ENCODE measurements at places on chromosomes 3 and 15.

DNA sequence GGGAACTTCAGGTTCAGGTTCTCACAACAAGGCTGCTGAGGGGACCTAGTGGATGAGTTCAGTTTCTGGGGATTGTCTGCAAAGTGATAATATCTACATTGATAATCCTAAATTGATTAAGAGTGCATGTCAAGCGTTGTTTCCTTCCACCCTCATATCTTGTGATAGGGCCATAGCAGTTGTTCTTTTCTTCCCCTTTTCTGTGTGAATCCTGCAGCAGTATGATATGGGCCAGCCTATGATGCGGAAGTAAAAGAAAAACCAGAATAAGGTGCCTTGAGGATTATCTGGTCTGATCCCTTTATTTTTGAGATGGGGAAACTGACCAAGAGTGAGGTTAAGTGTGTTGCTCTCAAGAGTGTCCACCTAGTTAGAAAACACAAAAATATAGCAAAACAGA lies 86.2 kb downstream of the MITF start:
- DNase-seq = no peak

GRCh38 chr15:69758810-69759790 lies 306.5 kb downstream of the RPLP1 start:
- DNase-seq = peak; percentile 89

DNA sequence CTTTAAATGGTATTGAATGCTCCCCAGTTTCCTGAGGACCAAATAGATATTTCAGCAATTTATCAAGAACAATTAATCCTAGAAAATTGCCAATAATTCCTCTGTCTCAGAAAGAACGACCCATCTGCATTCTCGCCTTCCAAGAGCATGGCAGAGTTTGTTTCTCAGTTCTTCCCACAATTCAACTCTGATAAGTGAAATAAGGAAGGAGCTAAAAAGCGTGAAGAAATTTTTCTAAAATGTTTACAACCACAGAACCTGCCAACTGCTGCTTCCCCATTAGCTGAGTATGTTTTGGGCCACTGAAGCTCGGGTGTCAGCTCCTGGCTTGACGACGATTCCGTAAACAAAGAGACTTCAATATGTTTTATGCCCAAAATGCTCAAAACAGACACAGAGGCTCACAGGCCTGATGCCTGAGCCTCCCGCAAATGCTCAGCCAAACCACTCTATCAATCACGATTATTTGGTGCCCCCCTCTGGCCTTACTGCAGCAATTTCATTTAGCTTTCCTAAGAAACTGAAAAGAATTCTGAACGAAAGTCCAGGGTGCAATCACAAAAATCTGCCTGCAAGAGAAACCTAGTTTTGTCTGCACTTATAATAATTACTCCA lies 259.2 kb upstream of the CCDC54 start:
- no peak for DNase-seq

DNA sequence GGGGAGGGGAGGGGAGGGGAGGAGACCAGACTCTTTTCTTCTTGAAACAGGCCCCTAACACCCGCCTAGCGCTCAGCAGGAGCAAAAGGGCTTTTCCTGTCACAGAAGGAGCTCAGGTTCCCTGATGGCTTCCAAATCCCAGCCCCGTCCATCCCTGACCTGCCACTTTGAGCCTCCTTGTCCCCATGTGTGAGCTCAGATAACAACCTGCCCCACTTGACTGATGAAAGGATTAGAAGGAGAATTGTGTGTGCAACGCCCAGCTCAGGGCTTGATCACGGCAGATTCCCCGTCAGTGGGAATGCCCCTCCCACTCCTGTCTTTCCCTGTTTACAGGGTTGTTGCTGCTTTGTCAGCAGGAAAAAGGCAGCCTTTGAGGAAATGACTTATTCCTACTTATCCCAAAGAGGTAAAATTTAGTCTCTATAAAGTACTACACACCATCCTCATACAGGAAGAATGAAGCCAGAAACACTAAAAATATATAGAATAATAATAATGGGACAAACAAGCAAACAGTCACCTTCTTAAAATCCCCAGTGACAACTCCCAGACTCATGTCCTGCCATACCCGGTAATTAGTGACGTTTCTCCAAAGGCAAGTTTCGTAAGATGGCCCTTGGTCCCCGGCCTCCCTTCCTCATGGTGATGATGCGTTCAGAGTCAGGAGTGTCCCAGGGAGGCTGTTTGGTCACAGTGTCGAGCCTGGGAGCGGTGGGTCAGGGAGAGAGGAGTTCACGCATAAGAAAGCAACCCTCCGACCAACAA lies 6.1 kb upstream of the LRRC15 start:
- DNase-seq = no peak

GRCh38 chr3:121988146-121988545 lies 33.9 kb downstream of the ILDR1 start:
- DNase-seq = no peak

GRCh38 chr3:30505866-30506520 lies 100.4 kb upstream of the TGFBR2 start:
- DNase-seq = no peak

- DNase-seq = no peak
Observed at GRCh38 chr3:148036331-148036876, 627.2 kb downstream of the ZIC1 start.

- no peak for DNase-seq
Observed at GRCh38 chr15:39199076-39199475, 381.8 kb upstream of the THBS1 start.

DNA sequence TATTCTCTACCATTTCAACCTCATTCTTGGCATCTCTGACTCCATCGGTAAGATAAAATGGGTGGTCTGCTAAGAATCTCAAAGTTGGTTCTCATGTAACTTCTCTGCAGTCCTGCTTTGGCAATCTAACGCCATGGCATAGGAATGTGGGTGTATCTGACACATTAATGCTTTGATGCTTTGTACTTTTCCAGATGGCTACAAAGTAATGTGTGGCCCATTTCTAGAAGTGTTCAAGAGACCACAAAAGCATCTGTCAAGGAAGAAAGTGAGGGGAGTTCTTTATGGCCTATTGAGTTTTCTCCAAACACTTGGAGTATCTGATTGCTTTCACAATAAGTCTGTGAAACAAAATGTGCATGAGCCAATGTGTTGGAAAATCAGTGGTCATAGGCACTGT lies 339.9 kb upstream of the TGFBR2 start:
- no peak for DNase-seq

- DNase-seq = no peak
Observed at GRCh38 chr3:135982922-135983581, 17.5 kb downstream of the PPP2R3A start.

GRCh38 chr3:14177580-14178246 lies 688 bp downstream of the XPC start:
- no peak for DNase-seq

GRCh38 chr3:191158247-191158646 lies 40.8 kb upstream of the OSTN start:
- no peak for DNase-seq

- DNase-seq = no peak
Observed at GRCh38 chr3:41794748-41795589, 166.9 kb downstream of the ULK4 start.

DNA sequence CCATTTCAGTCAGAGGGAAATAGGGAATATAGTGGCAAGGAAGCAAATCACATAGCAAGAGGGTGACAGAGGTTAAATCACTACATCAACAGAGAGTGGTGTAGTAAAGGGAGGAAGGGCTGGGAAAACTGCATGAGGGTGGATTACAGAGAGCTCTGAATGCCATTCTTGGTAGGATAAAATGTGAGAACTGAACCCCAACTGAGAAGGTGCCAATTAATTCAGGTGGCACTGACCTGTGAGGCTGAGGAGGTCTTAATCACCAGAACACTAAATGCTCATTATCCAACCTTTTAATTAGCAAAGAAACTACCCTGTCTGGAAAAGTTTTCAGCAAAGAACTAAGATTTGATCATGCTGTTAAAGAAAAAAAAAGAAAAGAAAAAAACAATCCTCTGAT lies 202.7 kb downstream of the LRRN1 start:
- DNase-seq = no peak

- DNase-seq = no peak
Observed at GRCh38 chr15:73078722-73079121, 26.5 kb downstream of the NEO1 start.

DNA sequence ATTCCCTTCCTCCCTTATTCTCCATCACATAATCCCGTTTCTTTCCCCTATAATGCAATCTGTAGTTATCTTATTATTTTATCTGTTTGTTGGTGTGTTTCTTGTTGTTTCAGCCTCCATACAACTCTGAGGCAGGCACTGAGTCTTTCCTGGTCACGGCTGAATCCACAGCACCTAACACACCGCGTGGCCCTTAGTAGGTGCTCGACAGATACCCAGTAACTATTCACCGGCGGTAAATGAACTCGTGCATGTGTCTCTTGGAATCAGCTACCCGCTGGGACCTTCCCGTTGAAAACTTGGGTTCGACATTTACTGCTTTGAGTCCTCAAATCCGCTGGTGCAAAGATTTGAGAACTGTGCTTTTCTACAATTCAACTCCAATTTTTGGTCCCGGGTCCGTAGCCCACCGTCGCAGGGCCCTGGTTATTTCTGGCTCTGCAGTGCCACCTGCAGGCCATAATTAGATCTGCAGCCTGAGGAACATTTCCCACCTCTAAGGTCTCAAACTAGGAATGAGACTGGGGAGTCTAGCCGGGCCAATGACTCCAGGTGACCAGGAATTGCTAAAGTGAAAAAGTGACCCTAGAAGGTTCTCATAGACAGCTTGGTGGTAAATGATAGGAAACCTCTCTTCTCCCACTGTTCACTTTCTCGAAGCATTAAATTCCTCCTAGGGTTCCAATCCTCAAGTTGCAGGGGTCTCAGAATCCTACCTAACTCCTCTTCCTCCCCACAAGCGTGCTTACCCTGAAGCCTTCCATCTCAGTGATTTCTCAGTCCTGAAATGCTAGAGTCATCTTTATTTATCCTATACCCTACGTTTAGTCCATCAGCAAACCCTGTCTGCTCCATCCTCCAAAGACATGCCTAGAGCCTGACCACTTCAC lies 40.0 kb upstream of the TRH start:
- peak; percentile 37 for DNase-seq

GRCh38 chr15:66863390-66864085 lies 161.5 kb downstream of the SMAD6 start:
- DNase-seq = no peak

DNA sequence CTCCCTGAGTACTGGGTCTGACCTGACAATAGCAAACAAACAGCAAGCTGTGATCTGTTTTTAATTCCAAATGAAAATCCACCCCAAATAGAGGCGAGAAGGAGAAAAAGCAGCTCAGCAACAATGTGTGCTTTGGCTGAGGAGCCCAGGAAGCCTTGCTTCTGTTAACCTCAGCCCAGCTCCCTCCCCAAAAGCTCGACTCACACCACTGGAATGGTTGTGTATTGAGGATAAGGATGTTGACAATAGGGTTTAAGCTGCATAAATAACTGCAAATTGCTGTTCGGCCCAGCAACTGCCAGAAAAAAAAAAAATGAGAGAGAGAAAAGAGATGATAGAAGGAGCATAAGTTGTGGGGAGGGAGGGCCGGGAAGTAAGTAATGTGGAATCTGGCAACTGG lies 104.0 kb upstream of the TBC1D5 start:
- no peak for DNase-seq

GRCh38 chr3:158671821-158672214 lies 630 bp downstream of the LXN start:
- DNase-seq = no peak

- DNase-seq = no peak
Observed at GRCh38 chr15:82648257-82649103, 1.3 kb upstream of the CPEB1 start.

DNA sequence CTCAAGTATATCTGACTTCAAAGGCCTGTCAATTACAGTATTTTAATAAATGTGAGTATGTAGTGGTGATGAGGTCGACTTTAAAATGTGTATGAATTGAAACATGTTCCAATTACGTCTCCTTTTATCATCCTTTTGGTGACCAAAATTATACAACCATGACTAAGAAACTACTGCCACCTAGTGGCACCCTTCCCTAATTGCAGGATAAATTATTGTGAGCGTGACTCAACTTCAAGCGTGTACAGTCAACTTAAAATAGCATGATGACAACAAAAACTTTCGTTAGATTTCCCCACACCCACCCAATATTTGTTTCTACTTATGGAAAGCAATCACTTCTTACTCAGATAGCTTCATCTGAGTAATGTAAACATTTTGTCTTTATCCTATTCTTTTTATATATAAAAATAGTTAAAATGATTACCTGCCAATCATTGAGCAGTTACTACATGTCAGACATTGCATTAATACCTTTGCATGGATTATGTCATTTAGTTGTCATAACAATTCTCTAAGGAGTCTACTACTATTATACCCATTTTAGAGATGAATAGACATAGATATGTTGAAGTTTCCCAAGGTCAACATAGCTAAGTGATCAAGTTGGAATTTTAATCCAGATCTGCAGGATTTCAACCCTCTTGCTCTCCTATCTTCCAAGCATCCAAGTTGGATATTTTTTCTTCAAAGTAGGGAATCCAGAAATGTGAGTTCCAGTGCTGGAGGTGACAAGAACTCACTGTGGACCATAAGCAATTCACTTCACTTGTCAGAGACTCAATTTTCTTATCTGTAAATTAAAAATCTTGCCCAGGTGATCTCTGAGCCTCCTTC lies 106.0 kb downstream of the MEX3B start:
- DNase-seq = no peak

GRCh38 chr3:77271711-77272110 lies 231.8 kb downstream of the ROBO2 start:
- no peak for DNase-seq

GRCh38 chr3:50246517-50246954 lies 10.5 kb downstream of the GNAI2 start:
- peak; percentile 75 for DNase-seq

DNA sequence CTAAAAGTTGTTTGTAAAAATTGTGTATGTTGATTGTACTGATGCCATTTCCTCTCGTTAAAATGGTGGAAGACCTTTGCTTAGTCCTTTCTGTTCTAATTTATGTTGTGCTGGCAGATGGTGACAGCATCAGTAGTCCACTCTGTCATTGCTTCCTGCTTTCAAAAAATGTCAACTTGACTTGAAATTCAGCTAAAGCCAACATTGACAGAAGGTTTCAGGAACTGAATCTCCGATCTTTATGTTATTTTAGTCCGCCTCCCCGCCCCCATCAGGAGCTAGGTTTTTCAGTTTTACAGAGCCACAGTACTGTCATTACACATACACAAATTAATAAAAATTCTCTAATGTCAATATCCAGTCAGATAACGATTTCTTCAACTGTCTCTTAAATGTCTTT lies 1.5 kb downstream of the CEP63 start:
- peak; percentile 21 for DNase-seq

GRCh38 chr15:98713585-98714001 lies 65.3 kb downstream of the IGF1R start:
- DNase-seq = peak; percentile 11

- DNase-seq = no peak
Observed at GRCh38 chr3:161273589-161274218, 52.6 kb downstream of the NMD3 start.

GRCh38 chr3:141012571-141012970 lies 38.6 kb upstream of the SPSB4 start:
- DNase-seq = no peak

- DNase-seq = no peak
Observed at GRCh38 chr15:91925794-91926193, 72.3 kb downstream of the SLCO3A1 start.

GRCh38 chr3:45367453-45367871 lies 20.9 kb upstream of the LARS2 start:
- DNase-seq = no peak

- no peak for DNase-seq
Observed at GRCh38 chr3:97823046-97824004, 1.5 kb downstream of the CRYBG3 start.

Data from CD4-positive, alpha-beta T cell treated with Interferon alpha-2 for 1 hour (primary cell).